ENCODE measurements at places on chromosomes 7 and 10.

- DNase-seq, result no peak
Observed at GRCh38 chr7:27103489-27104226, 1.2 kb upstream of the HOXA2 start.

- DNase-seq, result no peak
Observed at GRCh38 chr7:20128001-20128400, 89.2 kb downstream of the MACC1 start.

DNA sequence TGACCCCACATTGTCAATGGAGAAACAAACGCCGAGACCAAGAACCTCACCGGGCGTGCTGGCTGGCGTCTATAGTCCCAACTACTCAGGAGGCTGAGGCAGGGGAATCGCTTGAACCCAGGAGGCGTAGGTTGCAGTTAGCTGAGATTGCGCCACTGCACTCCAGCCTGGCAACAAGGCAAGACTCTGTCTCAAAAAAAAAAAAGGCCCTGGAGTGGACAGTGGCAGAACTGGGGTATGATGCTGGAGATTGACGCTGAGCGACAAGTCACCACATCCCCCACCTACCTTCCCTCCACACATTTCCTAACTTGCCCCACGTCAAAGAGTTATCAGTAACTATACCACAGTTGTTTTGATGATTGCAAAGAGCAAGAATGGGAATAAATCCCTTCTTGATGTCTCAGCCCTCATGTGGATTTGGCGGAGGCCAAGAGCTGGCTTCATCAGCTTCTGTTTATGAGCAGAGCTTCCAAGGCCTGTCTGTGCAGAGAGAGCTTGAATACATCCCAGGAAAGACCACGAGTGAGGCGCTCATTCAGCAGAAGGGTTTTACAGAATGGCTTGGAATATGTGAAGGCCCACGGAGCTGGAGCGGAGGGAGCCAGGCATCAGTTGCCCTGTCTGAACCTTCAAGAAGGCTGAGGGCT lies 28.0 kb upstream of the TNS3 start:
- no peak for DNase-seq

DNA sequence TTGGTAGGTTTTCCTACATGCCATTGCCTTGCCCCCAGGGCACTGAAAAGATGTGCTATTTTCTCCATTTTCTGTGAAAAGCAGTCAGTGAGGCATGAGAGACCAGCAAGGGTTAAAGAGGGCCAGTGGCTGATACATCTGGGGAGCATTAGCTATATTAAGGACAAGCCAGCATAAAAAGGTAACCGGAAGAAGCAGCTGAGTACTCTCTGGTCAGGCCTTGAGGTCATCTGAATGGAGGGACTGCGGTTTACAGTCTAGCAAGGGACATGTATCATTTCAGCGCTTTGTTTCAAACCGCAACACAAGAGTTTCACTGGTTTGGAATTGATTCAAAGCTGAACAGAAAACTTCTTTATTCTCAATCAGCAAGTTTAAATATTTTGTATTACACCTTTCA lies 120.4 kb downstream of the EPDR1 start:
- no peak for DNase-seq

GRCh38 chr10:78527296-78527695 lies 493.6 kb downstream of the RPS24 start:
- no peak for DNase-seq

- peak; percentile 20 for DNase-seq
Observed at GRCh38 chr7:128247640-128248194, 6.6 kb downstream of the LEP start.

GRCh38 chr7:84547331-84547730 lies 352.7 kb upstream of the SEMA3A start:
- no peak for DNase-seq

DNA sequence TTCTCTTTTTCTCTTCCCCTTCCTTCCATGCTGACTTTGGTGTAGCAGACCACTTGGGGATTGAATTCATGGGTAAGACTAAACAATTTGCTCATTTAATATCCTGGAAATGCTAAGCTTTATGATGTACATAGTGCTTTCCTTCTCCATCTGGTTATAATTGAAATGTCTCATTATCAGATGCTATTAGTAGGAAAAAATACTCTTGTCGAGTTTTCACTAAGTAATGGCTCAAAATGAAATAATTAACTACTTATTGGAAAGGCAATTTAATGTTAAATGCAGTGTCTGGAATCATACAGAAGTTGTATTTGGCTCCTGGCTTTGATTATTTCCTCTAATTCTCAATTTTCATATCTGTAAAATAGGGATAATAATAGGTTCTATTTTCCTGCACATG lies 990.4 kb downstream of the NRG3 start:
- DNase-seq, result no peak

GRCh38 chr7:91089382-91089963 lies 174.8 kb upstream of the FZD1 start:
- DNase-seq, result no peak

DNA sequence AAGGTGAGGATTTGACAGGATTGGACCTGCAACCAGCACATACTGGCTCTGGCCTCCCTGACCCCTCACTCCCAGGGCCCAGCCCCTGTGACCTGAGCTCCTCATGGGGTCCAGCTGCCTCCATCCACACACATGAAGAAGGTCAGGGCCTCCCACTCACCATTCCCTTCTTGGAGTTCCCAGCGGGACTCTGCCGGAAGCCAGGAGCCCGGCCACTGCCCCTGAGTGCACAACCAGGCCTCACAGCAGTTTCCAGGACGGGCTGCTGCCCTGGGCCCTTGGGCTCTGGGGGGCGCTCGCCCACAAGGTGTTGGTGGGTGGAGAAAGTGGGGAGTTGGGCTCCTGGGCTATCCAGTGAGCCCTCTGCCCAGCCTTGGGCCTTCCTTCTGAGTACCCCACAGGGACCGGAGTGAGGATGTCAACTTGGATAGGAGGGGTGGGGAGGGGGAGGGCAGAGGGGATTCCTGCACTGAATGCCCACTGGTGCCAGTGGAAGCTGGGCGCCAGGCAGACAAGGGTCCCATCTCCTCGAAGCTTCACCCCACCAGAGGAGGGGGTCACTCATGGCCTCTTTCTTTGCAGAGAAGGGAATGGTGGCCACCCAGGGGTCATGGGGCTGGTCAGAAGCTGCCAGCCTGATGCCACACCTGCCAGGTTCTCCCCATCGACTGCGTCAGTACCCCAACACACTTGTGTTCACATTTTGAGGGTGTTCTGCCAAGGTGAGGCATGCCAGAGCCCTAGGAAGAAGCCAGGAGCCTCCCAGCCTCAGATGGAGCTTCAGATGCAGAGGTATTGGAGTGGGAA lies 115.3 kb downstream of the PTPN20 start:
- DNase-seq, result no peak

- no peak for DNase-seq
Observed at GRCh38 chr10:70694418-70695141, 22.3 kb downstream of the ADAMTS14 start.

DNA sequence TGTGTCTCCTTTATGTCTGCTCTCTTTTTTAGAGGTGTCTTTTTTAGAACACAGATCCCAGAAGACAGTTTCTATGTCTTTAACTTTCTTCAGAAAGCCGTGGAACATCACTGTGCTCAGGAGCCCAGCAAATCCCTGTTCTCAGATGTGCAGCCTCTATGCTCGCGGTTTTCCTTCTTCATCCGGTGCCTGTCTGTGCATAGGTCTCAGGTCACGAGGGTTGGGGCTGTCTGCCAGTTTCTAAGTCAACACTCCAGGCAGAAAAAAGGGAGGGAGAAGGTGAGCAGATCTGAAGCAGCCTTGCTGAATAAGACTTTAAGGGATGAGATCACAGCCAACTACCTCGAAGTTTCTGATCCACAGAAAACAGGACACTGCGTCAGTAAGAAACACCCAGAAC lies 68.5 kb downstream of the CRTAC1 start:
- DNase-seq, result no peak

- no peak for DNase-seq
Observed at GRCh38 chr10:36491926-36492325, 633.5 kb upstream of the ANKRD30A start.

- no peak for DNase-seq
Observed at GRCh38 chr7:44385434-44386138, 60.2 kb upstream of the CAMK2B start.

DNA sequence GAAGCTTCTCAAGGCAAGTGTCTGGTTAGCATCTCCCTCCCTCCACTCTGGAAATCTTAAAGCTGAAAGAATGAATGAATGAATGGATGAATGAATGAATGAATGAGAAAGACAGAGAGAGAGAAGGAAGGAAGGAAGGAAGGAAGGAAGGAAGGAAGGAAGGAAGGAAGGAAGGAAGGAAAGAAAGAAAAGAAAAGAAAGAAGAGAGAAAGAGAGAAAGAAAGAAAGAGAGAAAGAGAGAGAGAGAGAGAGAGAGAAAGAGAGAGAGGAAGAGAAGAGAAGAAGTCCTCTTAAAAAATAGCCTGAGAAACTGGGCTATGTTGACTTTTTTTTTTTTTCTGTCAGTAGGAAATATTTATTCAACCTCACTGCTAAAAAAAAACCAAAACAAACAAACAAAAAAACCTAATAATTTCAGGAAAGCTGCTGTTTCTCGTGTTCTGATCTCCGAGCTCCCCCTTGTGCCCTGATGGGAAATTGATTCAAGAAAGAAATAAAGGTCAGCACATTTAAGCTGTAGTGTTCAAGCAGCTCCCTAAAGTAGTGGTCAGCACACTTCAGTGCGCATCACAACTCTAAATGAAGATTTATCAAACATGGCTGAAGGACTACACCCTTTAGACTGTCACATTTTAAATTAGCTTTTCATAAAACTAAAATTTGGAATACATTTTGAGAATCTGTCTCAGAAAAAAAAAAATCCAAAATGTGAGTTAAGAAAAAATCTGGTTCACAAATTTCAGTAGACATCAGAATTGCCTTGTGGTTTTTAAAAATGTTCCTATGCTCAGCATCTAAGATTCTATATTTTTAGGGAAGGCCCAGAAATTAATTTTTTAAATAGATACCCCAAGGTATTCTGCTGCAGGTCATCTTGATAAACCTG lies 154.3 kb downstream of the ELAPOR2 start:
- no peak for DNase-seq

- DNase-seq, result no peak
Observed at GRCh38 chr7:151393031-151393977, 16.5 kb downstream of the WDR86 start.

DNA sequence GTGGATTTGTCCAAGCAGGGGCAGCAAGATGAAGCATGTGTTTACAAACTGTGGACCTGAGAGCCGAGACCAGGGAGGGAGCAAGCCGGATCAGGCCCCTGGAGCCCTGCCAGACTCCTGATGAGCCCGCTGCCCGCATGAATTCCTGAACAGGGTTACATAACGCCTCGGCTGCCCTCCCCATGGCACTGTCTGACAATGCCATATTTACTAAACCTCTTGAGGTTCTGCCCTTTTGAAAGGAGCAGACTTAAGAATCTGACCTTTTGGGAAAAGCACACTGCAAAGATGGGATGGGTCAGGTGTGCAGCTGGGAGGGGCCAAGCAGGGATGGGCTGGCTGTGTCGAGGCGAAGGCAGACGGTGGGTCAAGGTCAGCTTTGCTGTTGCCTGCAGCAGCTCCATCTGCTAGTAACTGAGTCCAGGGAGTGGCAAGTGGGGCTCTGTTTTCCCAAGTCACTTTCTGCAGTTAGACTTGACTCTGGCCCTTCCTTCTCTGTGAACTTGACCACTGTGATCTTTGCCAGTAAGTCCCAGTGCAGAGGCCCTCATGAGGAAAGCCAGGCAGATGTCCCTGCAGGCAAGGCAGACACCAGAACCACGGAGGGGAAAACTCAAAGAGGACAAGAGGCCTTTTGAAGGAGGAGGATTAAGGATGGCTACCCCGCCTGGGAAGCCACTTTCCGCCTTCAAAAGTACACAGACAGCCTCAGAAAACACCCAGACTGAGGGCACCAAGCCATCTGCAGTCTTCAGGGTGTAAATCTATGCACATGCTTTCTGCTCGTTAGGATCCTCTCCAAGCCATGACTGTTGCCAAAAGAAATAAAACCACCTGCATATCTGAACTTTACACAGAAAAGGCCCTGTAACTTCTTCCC lies 175.8 kb downstream of the TNS3 start:
- no peak for DNase-seq

GRCh38 chr7:78473021-78473420 lies 674.4 kb downstream of the PHTF2 start:
- DNase-seq, result no peak

DNA sequence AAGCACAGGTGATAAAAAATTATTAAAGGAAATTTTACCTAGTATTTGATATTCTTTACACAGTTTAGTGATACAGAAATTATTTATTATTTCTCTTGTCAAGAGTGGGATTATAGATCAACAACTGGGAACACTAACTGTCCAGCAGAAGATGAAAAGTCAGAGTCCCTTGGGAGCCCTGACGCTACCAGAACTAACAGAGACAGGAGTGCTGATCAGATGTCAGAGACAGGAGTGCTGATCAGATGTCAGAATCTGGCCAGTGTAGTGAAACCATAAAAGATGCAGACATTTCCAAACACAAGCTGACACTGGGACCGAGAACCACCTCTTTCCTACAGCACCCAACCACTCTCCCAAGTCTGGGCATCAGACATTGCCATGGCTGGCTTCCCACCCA lies 828.2 kb downstream of the TNS3 start:
- no peak for DNase-seq

GRCh38 chr10:12600652-12601051 lies 251.3 kb downstream of the CAMK1D start:
- DNase-seq, result no peak

DNA sequence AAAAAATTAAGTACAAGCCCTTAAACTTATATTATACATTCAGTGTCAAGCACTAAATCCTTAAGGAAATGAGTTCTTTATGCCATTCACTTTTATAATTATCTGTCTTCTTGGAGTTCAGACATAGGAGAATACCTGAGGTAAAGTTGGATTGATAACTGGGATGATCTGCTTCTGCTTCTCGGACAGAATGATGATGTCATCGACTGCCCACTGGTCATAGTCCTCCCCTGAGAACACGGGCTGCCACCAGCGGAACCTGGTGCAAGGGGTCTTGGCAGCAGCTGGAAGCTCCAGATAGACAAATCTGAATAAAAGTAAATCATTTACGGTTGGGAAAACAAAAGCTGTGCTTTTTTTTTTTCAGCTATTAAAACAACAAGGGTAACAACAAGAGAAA lies 148.2 kb upstream of the SLC26A5 start:
- DNase-seq, result no peak

GRCh38 chr7:20199015-20199737 lies 18.0 kb downstream of the MACC1 start:
- DNase-seq, result peak; percentile 74

GRCh38 chr10:30185916-30186315 lies 126.5 kb upstream of the JCAD start:
- DNase-seq, result no peak

DNA sequence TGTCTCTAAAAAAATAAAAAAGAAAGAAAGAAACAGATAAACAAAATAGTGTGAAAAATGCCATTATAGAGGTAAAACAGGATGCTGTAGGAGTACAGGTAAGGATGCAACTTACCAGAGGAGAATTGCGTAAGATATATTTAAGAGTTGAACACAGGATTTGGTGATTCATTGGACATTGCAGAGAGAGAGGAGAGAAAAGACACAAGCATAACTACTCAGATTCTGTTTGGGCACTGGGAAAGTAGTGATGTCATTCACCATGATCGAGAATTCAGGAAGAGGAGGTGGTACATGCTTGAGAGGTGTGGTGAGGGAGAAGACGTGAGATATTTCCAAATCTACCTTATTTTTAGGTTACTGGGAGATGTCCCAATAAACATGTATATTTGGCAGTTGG lies 97.6 kb downstream of the AASS start:
- no peak for DNase-seq
